Hepatic stellate cell (primary cell): ENCODE measurements at places on chromosomes 7 and 10.

DNA sequence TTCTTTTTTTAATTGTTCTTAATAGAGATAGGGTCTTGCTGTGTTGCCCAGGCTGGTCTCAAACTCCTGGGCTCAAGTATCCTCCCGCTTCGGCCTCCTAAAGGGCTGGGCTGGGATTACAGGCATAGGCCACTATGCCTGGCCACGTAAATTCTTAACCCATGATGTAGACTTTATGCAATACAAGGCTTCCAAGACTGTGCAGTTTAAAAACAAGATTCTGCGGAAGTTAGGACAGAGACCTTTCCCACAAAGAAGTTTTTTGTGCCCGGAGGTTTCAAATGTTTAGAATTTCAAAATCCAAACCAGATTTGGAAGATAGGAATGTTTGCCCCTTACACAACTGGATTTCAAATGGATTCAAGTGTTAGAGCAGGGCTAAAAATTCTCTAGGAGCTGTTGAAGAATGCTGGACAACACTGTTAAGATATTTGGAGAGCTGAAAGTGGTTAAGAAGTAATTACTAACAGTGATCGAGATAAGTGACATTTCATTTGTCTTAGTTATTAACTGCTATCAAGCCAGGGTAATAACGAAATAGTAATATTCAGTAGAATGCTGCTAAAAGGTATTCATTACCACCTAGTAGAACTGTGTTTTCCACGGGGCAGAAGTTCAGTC, 7.4 kb downstream of the APBB1IP start:
- DNase-seq: no peak

- DNase-seq: no peak
Measured at GRCh38 chr10:79005126-79005810, 63.5 kb upstream of the ZMIZ1 start.

DNA sequence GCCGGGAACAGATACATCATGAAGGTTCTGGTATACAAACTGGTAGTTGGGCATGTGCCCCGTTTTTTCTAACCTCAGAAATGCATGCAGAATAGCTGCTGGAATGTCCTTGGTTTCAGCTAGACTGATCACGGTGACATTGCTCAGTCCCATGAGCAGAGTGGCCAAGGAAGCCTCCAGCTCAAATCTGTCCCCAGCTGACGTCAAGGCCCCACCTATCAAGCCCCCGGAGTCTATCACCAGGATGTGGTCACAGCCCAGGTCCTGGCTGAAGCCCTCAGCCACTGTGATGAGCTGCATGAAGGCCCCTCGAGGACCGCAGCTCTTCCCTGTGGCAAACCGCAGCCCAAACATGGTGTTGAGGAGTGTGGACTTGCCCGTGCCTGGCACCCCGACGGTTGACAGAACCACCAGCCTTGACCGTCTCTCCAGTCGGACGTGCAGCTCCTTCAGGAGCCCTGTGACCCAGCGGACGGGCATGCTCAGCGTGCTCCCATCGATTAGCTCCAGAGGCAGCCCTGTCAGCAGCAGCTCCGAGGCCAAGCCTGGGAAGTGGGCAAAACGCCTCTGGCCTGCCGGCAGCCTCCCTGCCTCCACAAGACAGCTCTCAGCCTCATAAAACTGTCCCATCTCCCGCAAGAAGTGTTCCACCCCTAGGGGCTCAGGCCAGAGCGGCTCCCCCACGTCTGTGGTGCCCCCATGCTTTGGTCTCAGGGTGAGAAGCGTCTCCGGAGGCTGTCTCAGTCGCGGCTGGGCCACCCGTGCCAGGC, 7.8 kb upstream of the MRPS24 start:
- DNase-seq: no peak

DNA sequence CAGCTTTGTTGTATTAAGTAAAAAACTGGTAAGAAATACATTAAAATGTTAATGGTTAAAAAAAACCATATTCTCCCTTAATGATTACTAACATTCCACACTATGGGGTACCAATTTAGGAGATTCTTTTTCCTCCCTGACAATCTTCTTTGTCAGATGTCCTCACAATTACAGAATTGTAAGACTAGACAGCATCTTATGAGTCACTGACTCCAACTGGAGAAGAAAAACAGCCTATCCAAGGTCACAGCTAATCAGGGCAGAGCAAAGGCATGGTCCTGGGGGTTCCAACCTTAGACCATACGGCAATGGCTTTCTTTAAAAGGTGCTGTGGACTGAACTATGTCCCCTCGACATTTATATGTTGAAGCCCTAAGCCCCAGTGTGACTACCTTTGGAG, 127.6 kb downstream of the DLG5 start:
- no peak for DNase-seq

DNA sequence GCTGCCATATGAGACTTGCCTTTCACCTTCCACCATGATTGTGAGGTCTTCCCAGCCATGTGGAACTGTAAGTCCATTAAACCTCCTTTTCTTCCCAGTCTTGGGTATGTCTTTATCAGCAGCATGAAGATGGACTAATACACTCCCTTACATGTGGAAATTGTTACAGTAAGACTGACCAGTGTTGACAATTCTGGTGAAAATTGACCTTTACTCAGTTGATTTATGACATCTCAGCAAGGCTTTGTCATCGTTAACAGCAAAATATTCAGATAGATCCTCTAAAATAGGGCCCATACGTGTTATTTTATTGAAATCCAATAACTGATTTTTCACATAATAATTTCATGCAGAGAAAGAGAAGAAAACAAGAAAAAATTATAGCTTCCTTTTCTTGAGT, 377.9 kb upstream of the SEMA3C start:
- DNase-seq: no peak

- DNase-seq: no peak
Measured at GRCh38 chr10:48932831-48933664, 6.6 kb downstream of the LRRC18 start.

GRCh38 chr7:27185013-27185853, at the start of gene HOXA11:
HOXA11 (minus strand) TSS chr7:27185232; CDS start chr7:27185144, 88 bp downstream.
- no peak for DNase-seq

- no peak for DNase-seq
Measured at GRCh38 chr7:130070861-130071622, 708 bp downstream of the KLHDC10 start.

DNA sequence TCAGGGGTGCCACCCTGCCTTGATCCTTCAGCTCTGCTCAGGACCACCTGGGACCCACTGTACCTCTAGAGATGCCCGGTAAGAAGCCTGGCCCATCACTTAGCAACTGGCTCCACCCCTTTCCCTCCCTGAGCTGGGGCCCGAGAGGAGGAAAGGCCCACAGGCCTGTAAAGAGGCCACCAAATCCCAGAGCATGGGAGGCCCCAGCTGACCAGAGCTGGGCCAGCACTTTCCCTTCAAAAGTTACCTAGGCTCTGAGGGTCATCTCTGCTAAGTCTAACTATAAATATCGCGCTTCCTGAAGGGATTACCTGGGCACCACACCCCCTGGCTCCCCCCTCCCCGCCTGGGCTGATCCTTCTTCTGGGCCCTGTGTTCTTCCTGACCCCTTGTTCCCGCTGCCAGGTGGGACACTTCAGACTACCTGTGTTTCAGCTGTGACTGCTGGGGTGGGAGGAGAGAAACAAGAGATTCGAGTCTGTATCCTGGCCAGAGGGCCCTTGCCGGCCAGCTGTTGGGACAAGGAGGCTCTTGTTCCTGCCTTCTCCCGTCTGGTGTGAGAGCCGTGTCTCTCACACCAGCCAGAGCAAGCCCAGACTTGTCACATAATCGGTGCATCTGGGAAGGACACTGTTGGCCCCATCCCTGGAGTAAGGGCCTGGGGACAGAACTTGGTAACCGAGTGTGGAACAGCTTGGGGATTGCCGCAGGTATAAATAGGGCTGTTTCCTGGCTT, 22.8 kb upstream of the ANKRD2 start:
- no peak for DNase-seq
